Common myeloid progenitor, CD34-positive (primary cell): ENCODE measurements at places on chromosomes 1 and 21.

DNA sequence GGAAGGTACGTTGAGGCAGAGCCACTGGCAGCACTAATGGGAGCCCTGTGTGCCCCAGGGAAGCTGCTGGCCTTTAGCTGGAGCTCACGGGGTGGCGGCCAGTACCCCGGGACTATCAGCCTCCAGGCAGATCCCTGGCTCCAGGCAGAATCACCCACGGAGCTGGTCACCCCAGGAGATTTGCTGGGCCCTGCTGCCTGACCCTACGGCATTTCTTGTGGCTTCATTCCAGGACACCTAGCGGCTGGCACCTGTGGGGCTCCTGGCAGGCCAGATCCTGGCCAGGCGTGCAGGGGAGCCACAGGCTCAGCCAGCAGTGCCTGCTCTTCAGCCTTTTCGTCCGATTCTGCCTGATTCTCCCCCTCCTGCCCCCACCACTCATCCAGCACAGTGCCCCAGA, 7.1 kb downstream of the PADI1 start:
- no peak for DNase-seq

GRCh38 chr1:205570796-205571537, 60.8 kb downstream of the ELK4 start:
- peak; percentile 42 for DNase-seq

DNA sequence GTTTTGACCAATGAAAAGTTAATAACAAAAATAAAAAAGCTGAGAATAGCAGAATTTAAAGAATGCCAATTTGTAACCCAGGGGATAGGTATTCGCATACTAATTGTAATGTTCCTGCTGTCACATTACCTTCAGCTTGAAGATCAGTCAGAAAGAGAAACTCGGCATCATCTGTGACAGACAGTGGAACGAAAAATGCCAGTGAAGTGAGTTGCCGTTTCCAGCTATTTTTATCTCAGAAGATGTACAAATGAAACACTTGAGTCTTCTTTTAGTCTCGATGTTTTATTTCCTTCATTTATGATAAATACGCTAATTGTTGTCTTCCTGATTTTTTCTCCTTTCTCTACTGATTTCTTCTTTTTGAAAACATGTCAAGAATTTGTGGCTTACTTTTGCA, 26.1 kb downstream of the RGS21 start:
- no peak for DNase-seq

DNA sequence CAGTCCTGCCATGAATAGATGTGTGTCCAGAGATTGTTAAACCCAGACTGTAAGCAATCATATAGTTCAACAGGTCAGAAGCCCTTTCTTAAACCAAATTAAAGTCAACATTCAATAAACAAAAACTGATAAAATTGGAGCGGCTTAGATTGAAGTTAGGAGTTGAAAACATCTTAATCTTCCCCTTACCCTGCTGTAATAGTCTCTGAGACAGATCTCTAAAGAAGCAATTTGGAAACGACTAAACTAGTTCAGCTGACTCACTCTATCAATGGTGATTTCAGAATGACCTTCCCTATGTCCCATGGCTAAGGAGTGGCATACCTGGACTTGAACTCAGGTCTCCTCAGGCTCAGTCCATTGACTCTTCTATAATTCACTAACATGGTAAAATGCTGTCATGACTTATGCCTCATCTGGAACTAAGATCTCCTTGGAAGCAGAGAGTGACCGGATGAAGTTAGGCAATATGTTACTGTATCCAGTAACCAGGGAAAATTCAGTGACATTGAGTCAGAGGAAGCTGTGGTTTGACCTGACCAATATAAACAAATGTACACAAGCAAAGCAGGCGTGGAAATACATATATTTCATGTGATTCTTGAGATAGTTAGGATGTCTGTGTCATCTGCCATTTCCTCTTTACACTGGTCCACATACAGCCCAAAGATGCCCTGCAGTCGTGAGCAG, 30.1 kb downstream of the SGIP1 start:
- DNase-seq, result peak; percentile 64

DNA sequence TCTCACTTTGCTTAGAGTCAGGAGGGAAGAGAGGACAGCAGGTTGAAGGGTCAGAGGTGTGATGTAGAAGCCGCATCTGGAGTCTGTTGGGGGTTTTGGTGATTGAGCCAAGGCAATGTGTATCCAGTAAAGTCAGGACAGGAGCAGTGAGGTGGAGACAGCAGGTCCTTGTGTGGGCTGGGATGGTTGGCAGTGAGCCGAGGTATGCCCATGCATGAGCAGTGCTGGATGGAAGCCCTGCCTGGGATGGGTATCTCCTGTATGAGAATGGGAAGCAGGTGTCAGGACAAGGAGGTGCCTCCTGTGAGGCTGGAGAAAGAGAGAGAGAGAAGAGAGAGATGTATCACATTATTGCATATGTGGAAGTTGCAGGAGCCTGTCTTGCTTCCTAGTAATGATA, 90.0 kb downstream of the OBSCN start:
- no peak for DNase-seq

DNA sequence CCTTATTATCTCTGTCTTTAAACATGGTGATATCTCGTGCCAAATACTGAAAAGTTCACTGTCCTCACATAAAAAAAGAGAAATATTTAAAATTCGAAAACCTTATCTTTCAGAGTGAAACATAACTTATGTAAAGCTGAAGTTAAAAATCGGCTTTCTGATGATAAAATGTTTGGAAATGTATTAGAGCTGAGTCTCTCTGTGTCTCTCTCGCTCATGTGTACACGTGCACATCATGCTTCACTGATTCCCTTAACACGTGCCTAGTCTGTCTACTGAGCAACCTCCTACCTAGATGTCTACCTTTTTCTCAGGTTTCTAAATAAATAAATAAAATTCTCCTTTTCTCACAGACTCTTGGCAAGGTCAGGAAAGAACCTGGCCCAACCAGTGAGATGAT, 17.1 kb downstream of the HHIPL2 start:
- no peak for DNase-seq

GRCh38 chr1:240941701-240942370, 329.9 kb upstream of the GREM2 start:
- DNase-seq, result no peak

DNA sequence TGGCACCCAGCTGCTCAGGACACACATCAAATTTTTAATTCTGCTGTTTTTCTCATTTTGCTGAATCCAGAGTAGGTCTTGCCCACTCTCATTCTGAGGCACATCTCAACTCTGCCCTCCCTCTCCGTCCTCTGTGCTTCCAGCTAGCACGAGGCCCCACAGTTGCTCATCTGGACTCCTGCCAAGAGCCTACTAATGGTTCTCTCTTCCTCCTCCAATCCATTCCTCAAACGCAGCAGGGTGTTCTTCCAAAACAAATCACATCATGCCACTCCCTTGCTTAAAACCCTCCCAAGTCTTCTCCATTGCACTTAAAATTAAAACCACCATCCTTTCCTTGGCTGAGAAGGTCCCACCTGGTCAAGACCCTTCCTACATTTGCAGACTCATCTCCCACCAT, 49.8 kb upstream of the SCAF4 start:
- DNase-seq, result no peak

DNA sequence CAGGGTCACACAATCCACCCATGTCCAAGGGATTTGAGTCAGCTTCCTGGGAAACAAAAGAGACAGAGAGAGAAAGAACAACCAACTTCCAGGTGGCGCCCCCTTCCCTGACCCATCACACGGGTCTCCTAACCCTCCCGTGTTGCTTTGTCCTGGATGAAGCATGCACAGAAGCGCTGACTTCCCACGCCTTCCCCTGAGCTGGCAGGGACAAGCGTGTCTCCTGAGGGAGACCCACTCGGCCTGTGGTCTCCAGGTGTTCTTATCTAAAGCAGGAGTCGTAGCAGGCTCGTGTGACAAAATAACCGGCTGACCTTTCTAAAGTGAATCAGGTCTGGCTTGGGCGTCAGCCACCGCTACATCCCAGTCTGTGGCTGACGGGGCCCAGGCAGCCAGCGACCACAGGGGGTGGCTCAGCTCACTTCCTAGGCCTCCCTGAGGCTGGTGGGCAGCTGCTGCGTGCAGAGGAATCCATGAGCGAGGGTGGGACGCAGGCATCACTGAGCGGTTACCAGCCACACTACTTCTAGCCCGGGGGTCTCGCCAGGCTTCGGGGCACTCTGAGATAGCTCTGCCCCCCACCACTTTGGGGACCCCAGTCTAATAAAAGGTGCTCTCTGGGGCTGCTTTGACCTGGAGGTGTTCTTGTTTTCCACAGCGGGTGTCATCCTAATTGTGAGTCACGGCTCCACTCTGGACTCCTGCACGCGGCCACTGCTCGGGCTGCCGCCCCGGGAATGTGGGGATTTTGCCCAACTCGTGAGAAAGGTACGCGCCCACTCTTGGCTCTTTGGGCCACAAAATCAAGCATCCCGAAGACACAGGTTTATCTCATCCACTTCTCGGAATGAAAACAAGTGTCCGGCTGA, 40.4 kb downstream of the UBASH3A start:
- DNase-seq, result no peak

DNA sequence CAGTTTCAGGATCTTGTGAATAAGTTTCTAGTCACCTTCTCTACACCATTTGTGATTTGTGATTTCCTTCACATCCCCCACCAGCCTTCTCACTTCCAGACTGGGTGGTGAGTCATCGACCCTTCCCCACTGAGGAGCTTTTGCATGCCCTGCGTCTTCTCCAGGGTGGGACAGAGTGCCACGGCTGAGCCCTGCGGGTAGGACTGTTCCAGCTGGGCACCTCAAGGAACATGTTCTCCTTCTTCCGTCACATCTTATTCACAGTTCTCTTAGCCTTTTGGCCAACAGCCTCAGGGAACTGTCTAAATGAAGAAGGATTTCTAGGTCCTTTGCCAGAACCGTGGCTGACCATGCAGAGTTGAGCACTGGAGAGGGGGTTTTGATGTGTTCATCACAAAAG, 116.5 kb downstream of the TMEM53 start:
- DNase-seq, result peak; percentile 29

GRCh38 chr1:38125837-38126520, 79.4 kb upstream of the POU3F1 start:
- DNase-seq, result no peak

DNA sequence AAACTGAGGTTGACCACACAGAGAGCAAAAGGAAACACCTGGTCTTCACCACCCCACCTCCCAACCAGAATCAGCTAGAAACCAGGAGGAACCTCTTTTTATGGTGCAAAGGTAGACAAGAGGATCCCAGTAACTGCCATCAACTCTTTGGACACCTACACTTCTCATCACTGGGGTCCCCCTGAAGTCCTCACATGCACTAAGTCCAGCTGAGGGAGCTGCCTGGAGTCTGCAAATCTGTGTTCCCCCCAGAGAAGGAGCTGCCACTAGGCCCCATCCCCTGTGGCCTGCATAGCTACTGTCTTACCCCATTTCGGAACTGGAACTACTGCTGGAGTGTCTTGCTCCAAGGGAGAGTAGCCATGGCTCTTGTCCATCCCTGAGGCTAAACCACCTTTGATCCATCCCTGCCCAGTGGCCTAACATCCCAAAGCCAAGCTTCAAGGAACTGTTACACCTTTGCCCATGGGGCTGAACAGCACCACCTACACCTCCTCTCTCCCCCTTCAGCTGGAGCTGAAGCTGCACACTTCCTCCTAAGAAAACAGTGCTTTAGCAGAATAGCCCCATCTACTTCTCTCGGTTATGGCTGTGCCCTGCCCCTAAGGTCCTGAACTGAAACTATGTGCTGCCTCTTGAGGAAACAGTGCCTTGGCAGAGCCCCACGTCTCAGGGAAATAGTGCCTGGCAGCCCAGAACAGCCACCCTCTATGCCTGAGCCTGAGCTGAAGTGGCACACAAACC, 85.4 kb upstream of the CD53 start:
- peak; percentile 95 for DNase-seq

DNA sequence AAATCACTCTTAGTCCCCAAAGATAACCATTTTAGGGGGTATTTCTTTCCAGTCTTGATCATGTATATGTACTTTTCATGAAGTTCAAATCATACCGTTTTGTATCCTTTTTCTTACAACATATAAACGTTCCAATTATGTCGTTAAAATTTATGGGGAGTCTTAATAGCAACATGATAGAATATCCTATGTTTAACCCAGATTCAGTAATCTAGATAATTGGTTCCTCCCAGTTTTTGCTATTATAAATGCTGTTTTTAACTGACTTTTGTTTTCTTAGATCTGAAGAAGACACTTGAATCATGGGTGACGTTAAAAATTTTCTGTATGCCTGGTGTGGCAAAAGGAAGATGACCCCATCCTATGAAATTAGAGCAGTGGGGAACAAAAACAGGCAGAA, 3.1 kb downstream of the DHX9 start:
- DNase-seq, result no peak

GRCh38 chr1:244964112-244964971, 100.0 kb upstream of the HNRNPU start:
- peak; percentile 57 for DNase-seq

GRCh38 chr21:31233711-31234110, 110.3 kb downstream of the TIAM1 start:
- no peak for DNase-seq

DNA sequence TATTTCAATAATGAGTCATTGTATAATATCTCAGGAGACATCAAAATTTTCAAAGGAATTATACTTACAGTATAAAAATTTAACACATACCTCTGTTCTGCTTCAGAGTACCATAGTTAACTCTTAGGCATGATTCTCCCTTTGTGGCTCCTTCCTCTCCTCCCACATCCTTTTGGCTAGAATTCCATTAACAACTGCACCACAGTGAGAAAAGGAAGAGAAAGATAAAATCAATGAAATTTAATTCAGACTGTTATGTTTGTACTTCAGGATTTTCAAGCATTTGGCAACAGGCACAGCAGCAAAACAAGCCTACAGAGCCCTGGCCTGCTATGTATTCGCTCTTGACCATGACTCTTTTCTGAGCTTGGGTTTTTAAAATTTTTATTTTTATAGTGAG, 57.2 kb upstream of the SGIP1 start:
- no peak for DNase-seq

GRCh38 chr1:57423135-57423655, 665 bp downstream of the DAB1 start:
- no peak for DNase-seq

GRCh38 chr1:45152126-45152525, 54.3 kb downstream of the ZSWIM5 start:
- peak; percentile 14 for DNase-seq

- no peak for DNase-seq
Measured at GRCh38 chr21:29221253-29221744, 77.4 kb upstream of the BACH1 start.

DNA sequence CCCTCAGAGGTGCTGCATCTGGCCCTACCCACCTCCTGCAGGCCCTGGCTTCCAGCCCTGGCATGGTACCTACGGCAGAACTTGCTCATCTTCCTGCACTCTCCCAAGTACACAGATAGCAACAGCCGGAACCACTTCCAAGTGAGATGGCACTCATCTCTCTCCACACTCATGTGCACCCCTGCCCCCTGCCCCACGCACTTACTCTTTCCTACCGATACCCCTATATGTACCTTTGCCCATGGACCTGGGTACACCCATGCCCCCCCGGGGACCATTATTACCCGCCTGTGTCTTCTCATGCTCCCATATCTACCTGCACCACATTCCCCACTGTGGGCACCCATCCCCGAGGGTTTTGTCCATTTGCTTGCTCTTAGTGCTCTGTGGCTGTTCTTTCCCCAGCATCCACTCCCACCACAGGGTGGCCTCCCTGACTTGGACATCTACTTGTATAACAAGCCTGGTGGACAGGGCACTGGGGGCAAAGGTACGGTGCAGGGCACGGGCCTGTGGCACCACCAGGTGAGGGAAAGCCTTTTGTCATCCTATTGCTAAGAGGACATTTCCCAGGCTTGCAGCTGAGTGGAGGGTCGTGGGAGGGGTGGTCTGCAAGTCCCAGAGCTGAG, 14.7 kb downstream of the HYI start:
- DNase-seq, result no peak

- DNase-seq, result no peak
Measured at GRCh38 chr1:64664299-64664698, 80.6 kb upstream of the RAVER2 start.

GRCh38 chr1:178098262-178098661, 4.4 kb downstream of the RASAL2 start:
- DNase-seq, result no peak
